ENCODE measurements at places on chromosomes 12 and 14.

GRCh38 chr14:50826681-50827080 lies 4.3 kb downstream of the NIN start:
- DNase-seq, result no peak

DNA sequence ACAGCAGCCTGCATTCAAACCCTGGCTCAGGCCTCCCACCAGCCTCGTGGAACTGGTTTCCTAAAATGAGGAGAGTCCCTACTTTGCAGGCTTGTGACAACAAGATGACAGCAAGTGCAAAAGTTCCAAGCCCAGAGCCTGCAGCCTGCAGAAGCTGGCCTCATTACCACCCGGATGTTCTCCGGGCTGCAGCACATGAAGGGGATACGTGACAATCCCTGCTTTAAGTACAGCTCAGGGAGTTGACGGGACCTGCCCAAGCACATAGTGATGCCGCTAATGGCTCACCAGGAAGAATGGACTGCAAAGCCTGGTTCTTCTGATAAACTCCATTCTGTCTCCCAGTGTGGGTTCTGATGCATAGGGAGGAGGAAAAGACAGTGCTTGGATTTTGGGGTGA lies 15.0 kb downstream of the SSH1 start:
- no peak for DNase-seq

DNA sequence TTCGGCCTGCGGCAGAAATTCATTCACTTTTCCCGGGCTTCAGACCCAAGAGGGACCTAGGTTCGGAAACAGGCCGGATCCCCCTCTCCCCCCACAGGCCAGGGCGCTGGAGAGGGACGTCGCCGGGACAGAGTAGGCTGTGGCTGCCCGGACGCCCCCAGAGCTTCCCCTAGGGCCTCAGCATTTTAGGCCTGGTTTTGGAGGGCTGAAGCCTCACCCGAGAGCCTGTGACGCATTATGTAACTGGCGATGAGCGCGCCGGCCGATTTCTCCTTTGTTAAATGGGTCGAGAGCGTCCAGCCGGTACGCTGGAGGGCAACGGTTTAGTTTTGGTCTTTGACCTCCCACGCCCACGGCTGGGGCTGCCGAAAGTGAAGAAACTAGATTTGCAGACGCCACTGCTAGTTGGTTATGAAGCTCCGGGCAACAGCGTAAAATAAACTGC lies 657 bp downstream of the PEBP1 start:
- DNase-seq, result no peak

GRCh38 chr12:90253674-90254181 lies 545.1 kb upstream of the ATP2B1 start:
- no peak for DNase-seq

All from stimulated activated CD8-positive, alpha-beta memory T cell treated with anti-CD3 and anti-CD28 coated beads, Interleukin-4, amount 100 ng/mL, for 4 hours (primary cell).